ENCODE measurements at places on chromosomes 2 and 18.

DNA sequence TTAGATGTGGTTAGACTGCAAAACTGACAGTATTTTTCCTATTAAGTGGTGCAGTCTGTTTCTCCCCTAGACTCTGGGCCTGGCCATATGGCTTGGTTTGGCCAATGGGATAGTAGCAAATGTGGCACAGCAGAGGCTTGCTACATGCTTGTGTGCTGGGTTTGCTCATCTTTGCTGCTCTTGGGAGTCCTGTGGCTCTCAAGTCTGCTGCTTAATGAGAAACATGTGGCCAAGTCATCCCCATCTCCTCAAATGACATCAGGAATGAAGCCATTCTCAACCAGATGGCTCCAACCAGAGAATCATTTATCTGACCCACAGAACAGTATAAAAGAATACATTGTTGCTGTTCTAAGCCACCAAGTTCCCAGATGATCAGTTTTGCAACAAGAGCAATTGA lies 57.1 kb upstream of the PAX3 start:
- DNase-seq: no peak

GRCh38 chr2:207064128-207064690 lies 101.5 kb downstream of the KLF7 start:
- no peak for DNase-seq

- DNase-seq: no peak
These were observed 833 bp downstream of the AFG3L2 start for GRCh38 chr18:12376034-12376753.

GRCh38 chr2:189408294-189408693 lies 33.0 kb upstream of the WDR75 start:
- DNase-seq: no peak

GRCh38 chr2:113083296-113083695 lies 15.5 kb downstream of the IL1F10 start:
- no peak for DNase-seq

- DNase-seq: no peak
These were observed 8.5 kb downstream of the STEAP3 start for GRCh38 chr2:119231975-119232665.

DNA sequence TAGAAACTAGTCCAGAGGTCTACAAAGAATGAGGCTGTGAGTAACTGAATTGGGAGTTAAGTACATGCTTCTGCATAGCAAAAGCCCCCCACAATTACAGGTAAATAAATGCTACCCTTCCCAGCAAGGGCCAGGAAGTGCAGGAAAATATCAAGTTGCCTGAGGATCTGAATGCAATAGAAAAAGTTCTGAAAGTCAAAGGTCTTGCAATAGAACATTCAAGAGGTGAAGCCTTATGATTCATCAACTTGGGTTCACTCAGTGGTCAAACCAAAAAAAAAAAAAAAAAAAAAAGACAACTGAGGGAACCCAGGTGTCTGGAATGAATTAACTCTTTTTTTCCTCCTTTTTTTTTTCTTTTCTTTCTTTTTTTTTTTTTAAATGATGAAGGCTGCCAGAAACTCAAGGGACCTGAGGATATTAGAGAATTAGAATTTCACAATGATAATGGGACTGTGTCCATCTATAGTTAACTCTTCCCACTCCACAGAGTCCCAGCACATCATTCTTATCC lies 42.9 kb upstream of the RFX8 start:
- no peak for DNase-seq

GRCh38 chr2:46663614-46664013 lies 184.2 kb downstream of the TMEM247 start:
- no peak for DNase-seq

DNA sequence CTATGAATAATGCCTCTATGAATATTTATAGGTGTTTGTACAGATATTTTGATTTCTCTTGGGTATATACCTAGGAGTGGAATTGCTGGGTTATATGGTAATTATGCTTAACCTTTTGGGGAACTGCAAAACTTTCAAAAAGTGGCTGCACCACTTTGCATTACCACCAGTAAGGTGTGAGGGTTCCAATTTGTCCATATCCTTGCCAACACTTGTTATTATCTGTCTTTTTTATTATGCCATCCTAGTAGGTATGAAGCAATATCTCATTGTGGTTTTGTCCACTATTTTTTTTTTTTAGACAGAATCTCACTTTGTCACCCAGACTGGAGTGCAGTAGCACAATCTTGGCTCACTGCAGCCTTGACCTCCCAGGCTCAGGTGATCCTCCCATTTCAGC lies 112.2 kb upstream of the FBXO11 start:
- no peak for DNase-seq

DNA sequence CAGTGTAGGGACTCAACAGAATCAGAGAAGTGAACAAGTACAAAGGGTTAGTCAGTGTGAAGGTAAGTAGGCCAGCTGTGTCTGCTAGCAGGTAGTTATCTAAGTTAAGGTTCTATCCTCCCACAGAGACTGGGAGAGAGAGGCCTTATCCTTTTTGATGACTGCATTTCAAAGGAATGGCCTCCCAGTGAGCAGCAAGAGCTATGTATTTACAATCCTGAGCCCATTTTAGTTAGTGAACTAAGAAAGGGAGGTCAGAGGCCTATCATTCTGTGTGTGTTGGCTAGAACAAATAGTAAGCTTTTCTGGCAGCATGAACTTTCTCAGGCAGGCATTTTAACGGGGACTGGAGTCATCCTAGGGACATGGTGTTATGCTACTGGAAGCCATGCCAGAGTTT lies 182.9 kb downstream of the VWC2L start:
- peak; percentile 67 for DNase-seq

DNA sequence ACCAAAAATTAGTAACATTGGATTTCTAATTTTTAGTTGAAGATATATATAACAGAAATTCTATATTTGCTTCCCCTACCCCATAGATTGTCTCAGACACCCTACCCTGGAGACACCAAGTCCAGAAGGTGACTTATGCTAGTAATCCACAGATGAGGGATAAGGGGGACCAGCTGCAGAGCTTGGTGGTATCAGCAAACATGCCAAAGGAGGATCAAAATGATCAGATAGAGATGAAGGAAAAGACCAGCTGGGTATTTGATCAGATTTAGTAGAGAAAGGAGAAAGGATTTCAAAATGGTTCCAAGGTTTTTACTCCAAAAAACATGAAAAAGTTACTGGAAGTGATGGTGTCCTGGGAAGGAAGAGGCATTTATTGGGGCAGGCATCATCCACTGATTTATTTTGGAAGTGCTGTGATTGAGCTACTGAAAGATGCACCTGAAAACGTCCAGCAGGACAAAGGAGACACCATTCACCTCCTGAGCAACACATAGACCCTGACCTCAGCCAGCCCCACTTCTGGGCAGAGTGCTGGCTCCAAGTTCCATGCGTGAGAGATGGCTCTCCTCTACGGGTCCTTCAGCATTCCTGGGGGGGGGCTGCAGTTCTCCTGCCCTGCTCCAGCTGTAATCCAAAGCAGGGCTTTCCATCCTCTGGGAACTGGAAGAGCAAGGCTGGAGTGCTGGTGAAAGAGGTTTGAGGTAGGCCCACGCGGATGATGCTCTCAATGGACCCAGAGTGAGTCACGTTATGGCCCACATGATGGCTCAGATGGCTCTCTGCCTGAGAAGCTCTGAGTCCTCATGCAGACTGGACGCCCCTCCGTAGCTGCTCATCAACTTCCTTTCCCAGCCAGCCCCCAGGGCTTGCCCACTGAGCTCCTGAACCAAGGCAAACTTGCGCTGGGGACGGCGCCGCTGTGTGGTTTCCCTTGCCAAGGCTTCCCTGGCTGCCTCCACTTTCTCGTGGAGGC lies 3.7 kb upstream of the LRRFIP1 start:
- DNase-seq: no peak

DNA sequence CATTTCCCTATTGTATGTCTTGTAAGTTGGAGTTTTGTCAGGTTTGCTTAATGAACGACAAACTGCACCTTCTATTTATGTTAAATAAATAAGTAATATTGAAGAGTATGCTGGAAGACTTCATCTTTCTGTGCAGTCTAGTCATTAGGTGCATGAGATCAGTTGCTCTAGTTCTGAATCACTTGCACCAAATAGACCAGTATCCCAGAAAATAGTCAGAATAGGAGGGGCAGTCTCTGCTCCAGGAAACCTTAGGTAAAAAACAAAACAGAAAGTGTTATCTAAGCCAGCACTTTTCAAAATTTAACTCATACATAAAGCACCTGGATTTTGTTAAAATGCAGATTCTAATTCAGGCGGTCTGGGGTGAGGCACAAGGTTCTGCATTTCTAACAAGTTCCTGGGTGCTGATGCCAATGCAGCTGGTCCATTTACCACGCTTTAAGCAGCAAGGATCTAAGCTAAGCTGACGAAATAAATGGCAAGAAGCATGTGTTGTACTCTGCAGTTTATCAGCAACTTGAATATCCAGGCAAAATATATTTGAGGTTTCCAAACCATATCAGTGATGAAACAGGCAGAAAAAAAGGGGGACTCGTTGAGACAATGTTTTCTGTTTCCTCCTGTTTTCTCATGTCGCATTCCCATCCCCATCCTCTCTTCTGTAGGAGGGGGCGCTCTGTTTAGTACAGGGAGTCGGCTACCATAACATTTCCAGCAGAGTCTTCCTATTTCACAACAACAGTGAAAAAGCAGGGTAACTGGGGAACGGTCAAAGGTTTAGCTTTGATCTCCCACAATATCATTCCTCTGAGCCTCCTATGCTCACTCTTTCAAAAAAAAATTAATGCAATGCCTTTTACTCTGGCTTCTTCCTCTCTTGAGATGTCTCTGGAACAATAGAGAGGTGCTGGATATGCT lies 106.4 kb downstream of the MBD2 start:
- DNase-seq: no peak

DNA sequence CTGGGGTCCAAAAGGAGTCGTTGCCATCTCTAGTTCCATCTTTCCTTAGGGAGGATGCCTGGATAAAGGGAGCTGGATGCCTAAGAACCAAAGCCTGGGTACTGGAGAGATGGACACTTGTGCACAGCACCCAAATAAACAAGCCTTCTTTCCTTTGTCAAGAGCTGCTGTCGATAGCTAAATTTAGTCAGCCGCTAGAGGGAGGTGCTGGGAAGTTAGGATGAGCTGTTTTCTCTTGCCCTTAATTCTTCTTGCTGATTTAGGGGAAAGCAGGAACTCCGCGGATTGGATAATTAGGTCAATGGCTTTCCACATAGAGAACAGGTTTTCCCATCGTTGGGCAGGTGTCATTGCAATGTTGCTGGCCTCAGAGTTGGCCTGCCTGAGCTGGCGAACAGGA lies 30.9 kb upstream of the SERPINB12 start:
- no peak for DNase-seq

DNA sequence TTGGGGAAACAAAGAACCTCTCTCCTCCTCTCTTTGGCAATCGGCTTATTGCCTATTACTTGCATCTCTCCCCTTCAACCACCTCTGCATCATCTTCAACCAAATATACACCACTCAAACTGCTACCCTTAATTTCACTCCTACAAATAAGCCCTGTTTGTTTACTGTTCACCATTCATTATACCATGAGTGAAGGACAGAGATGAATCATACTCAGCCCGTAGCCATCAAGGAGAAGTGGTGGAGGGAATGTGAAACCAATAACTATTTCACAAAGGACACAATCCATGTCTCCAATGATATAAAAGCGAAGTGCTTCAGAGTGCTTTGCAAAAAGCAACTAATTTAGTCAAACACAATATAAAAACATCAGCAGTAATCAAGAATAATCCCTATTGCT lies 76.8 kb downstream of the CACNB4 start:
- no peak for DNase-seq

GRCh38 chr2:206424134-206424533 lies 19.2 kb upstream of the ADAM23 start:
- DNase-seq: no peak

- DNase-seq: no peak
These were observed 228.0 kb downstream of the CYP26B1 start for GRCh38 chr2:71919708-71920107.

DNA sequence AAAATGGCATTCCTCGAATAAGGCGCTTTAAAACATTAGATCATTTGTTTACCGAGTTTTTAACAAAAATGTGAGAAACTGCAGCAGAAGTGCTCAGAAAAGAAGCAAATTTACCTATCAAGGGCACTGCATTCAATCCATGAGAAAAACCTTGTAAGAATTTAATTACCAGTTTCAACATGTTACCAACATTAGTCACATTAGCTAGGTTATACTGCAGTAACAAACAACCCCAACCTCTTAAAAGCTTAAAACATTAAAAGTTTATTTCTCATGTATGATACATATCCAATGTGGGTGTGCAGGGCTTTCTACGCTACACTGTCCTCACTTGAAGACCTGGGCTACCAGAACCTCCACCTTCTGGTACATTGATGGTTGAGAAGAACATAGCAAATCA lies 68.1 kb upstream of the CCBE1 start:
- DNase-seq: no peak

DNA sequence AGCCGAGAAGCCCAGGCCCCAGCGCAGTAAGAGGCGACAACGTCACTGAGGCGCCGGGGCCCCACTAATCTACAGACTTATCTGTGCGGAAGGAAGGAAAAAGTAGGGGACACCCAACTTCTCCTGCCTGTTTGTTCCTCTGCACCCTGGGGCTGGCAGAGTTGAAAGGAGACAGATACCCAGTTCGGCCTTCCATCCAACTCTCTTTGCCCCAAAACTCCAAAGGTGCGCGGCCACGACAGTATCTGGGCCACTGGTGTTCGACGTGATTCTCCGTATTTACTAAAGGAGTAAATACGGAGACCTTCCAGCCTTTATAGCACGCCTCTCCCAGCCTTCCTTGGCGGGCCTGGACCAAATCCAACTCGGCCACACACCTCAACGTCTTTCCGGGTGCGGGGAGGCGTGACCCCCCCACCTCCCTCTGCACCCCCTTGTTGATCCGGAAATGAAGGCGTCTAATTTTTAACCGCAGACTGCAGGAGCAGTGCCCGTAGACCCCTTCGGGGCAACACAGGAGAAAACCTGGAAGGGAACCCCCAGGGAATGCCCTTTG lies 1.6 kb downstream of the SMAD7 start:
- DNase-seq: no peak

- no peak for DNase-seq
These were observed 27.5 kb downstream of the EML4 start for GRCh38 chr2:42196403-42197267.

- no peak for DNase-seq
These were observed 1324.5 kb upstream of the DDX18 start for GRCh38 chr2:116489944-116490343.

DNA sequence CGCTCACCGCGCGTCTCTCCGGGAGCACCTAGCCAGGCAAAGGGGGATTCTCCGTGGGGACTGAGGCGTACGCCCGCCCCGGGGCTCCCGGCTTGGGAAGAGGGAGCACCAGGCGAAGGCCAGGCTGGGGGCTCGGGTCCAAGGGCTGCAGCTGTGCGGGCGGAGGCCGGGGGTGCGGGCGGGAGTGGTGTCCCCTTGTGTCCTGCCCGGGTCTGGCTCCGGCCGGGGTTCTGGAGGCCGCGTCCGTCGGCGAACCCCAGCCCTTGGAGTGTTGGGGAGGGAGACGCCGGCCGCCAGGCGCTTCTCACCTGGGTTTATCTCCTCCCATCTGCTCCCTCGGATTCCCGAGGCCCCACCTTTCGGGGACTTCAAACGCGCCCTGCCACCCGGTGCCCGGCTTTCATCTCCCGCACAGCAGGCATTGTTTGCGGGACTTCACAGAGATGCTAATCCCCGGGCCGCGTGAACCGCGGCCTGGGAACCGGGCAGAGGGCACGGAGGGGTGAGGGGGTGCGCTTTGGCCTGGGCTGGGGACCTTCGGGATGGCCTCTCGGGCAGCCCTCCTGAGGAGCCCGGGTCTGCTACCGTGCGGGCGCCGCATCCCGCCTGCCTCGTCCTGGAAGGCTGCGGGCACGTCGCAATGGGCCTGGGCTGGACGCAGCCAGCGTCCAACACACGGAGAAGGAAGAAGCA lies 5.0 kb upstream of the GBX2 start:
- no peak for DNase-seq

Data from AG04449 (cell line).